GDM1 (cell line): ENCODE measurements at places on chromosomes 4 and X.

DNA sequence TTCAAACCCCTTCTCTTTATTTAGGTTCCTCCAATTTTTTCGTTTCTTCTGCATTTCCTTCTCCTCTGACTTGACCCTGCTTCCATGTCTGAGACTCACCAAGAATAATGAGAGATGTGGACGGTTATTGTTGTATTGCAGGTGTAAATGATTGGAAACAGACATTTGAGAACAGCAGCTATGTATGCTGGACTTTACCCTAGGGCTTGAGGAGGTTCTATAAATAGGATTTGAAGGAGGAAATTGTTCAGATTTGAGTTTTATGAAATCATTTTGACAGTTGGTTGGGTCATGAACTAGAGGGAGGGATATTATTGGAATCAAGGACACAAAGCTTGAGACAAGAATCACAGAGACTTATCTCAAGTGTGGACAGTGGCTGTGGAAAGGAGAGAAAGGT is 614.6 kb upstream of the CPEB2 start:
- DNase-seq: no peak

GRCh38 chrX:30313322-30313721 is 4.1 kb upstream of the NR0B1 start:
- no peak for DNase-seq

GRCh38 chr4:65983061-65983460 is 312.8 kb upstream of the EPHA5 start:
- no peak for DNase-seq

- no peak for DNase-seq
Measured at GRCh38 chrX:118554511-118554910, 58.9 kb downstream of the DOCK11 start.

DNA sequence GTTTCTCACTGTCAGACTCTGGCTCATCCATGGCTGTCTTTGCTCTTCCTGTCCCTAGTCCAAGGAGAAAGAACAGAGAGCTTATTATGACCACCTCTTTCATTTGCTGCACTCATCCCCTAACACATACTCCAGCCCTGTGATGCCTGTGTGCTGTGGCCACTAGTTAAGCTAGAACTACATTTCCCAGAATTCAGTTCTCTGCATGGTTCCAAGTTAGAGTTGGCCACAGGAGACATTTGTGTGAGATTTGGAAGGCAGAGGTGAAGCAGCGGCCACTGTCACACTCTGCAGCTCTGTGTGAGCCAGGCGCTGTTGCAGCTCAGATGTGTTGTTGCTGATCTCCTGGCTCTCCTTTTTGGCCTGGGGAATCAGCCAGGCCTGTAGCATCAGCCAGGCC is 188.2 kb upstream of the ATP6AP2 start:
- DNase-seq: no peak

GRCh38 chrX:16838202-16839066 is 31.7 kb downstream of the RBBP7 start:
- no peak for DNase-seq
